ENCODE measurements at places on chromosomes 7 and 10.

DNA sequence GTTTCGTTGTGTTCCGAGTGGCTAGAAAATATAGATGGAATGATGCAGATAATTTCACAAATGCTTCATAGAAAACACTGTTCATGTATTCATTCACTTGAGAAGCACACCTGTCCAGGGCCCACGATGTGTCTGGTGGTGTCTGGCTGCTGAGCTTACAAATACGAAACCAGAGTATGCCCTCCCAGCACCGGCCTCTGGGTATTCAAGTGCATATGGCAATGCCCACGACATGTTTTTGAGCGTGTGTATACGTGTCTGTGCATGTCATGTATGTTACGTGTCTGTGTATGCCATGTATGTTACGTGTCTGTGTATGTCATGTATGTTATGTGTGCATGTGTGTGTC is 37.9 kb downstream of the IL2RA start:
- no peak for DNase-seq

DNA sequence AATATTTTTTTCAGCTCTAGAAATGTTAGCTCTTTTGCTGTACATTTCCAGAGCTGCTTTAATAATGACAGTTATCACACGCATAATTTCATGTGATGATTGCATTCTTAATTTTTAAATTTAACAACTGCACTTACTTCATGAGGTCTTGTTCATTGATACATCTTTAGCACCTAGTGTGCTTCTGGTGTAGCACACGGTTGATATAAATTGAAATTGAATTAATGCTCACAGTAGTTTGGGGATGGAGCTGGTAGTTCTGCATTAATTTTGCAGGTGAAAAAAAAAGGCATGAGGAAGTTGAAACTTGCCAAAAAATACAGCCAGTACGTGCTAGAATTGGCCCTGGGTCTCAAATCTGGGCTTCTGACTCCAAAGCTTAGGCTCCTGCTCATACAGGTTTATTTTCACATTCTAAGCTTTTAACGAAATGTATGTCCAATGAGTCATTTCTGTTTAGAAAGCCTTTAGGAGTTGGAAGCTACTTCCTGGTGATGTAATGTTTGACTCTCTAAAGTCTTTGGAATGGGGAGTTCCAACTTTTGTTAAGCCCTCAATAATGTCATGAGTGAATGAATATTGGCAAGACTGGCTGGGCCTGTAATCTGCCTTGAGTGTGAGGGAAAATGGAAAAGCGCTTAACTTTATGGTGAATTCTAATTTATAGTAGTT is 62.5 kb downstream of the DAGLB start:
- DNase-seq = peak; percentile 67

GRCh38 chr7:43038254-43038653 is 74.2 kb upstream of the HECW1 start:
- DNase-seq = no peak

- no peak for DNase-seq
Observed at GRCh38 chr7:26512737-26513136, 221.1 kb downstream of the SNX10 start.

DNA sequence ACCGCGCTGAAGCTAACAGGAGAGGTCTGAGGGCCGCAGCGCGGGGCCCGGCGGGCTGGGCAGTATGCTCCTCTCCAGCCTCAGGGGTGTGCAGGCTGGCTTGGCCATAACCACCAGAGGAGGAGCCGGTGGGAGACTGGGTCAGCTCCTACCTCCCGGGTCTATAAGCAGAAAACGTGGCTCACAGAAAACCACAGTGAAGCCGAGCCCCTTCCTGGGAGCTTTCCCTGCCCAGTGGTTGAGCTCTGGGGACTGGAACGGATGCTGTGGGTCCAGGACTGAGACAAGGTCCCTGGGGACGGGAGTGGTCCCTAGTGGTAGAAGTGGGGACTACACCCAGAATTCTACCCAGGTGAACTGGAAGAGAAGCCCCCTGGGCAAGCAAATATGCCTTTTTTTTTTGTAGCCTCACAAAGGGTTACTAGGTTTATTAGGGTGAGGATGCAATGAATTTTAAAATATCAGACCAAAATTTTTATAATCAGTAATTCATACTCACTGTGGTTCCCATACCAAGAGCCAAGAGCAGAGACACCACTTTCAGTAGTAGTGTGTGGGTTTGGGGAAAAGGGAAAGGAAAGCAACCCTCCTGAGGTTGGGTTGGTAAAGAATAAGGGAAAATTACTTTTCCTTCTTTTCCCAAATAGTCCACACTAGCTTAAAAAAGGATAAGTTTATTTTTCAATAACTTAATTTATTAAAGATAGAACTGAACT is 67.9 kb upstream of the PRKCQ start:
- DNase-seq = peak; percentile 17

DNA sequence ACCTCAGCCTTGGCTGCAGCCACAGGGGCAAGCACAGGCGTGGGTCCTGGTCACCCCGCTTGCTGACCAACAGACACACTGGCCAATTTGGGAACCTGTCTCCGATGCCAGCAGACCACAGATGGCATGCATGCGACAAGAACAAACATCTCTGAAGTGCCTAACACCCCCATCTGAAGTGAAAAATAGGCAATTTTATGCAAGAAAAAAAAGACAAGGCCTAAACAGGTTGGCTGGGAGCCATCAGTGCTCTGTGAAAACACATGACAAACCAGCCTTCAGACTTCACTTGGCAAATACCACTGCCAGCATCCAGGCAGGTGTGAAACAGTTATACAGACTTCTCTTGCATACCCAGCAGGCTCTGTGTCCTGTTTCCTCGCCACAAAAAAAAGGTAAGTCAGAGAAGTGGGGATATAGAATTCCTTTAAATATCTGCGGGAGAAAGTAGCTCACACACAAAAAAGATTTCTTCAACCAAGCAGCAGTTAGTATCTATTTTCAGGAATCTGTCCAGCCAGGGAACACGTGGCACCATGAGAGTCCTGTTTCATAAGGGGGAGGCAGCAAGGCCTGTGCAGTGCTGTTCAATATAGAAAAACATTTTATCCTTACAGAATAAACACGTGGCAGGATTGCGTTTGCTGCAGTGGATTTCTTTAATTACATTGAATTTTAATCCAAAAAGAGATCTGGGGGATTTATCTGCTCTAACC is 293.4 kb upstream of the MKLN1 start:
- no peak for DNase-seq

DNA sequence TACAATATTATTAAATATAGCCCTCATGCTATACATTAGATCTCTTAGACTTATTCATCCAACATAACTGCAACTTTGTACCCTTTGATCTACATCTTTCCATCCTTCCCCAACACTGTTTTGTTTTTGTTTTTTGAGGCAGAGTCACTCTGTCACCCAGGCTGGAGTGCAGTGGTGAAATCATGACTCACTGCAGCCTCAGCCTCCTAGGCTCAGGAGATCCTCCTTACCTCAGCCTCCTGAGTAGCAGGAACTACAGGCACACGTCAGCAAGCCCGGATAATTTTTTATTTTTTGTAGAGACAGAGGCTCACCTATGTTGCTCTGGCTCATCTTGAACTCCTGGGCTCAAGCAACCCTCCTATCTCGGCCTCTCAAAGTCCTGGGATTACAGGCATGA is 53.3 kb downstream of the NT5C2 start:
- peak; percentile 3 for DNase-seq

DNA sequence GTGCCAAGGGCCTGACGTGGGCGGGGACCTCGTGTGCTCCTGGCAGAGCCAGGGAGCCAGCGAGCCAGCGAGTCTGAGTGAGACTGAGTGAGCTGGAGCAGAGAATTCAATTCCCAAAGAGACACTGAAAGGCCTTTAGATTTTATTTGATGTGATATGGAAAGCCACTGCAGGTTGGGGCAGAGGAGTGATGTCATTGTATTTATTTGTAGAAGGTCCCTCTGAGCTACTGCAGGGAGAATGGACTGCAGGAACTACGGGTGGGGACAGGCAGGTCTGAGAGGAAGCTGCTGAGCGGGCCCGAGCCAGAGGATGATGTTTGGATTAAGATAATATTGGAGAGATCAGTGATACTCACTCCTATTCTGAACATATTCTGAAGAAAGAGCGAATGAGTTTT is 445.8 kb upstream of the ANKRD30A start:
- DNase-seq = no peak

GRCh38 chr7:56199639-56200038 is 83.4 kb upstream of the NUPR2 start:
- no peak for DNase-seq

DNA sequence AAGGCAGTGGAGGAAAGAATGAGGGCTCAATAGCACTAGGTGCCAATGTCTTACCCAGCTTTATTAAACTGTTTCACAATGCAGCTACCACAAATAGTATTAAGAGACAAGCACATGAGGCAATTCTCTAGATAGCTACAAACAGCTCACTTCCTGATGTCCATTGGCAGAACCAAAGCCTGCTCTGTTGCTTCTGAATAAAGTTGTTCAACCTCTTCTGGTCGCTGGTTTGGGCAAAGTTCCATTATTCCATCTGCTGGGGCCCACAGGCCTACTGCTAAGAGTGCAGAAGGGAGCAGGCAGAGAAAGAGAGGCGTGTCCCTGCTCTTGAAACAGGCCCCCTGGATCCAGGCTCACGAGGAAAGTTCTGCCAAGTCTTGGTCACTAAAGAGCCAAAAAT is 173.9 kb downstream of the ZNF438 start:
- peak; percentile 27 for DNase-seq

GRCh38 chr10:74634995-74635536 is 191.3 kb upstream of the KAT6B start:
- DNase-seq = no peak

- no peak for DNase-seq
Observed at GRCh38 chr7:96097835-96098234, 224.1 kb downstream of the SLC25A13 start.

- DNase-seq = no peak
Observed at GRCh38 chr10:97682042-97682441, 5.0 kb downstream of the AVPI1 start.

DNA sequence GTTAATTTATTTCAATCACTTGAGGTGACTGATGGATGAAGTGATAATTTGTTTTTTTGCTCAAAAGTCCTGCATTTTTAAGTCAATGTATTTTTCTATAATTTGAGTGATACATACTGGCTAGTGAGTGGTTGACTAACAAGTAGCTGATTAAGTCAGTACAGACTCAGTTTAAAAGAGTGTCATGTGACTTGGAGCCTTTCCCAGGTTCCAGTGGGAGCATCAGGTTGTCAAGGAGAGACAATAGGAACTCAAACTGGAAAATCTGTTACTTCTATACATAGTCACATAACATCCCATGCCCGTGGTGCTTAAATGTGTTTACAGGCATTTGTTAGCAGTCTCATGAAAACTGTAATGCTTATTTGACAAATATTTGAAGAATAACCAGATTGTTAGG is 154.7 kb downstream of the ANK3 start:
- no peak for DNase-seq

DNA sequence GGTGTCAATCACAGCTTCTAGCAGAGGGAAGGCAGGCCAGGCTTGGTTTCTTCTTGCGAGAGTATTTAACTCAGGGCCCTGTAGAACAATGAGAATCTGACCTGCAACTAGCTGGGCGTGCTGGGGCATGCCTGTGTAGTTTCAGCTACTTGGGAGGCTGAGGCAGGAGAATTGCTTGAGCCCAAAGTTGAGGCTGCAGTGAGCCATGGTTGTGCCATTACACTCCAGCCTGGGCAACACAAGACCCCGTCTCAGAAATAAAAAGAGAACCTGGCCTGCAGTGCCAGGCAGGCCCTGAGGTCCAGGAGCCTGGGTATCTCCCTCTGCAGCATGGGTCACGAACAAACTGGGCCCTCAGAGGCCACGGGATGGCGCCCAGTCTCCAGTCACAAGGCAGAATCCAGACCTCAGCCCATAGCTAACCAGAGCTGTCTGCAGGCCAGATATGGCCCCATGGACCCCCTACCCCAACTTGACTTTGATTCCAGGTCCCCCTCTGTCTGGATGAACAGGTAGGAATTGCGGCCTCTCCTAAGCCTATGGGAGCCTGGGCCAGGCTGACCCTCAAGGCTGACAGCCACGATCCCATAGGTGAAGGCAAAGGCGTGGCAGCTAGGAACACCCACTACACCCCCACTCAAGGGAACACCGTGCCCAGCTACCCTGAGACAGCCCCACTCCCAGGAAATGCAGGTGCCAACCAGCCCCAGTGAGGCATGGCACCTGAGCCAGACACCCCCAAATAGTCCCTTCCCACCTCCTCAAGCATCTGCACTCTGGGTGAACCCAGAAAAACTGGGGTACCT is 102.7 kb upstream of the TNRC18 start:
- peak; percentile 25 for DNase-seq

DNA sequence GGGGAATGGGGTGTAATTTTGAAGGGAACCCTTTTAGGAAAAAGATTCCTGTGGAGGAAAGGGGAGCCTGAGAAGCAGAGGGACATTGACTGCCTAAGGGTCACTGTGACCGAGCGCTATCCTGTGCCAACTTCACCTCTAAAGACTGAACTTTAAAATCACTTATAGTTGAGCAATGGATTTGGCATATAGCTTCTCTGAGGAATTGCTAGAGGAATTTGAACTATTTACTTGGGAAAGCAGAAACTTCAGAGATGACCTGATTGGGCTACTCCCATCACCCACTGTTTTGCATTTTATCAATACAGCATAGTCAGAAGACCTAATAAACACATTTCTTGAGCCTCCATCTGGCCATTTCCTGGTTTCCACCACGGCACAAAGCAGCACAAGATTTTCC is 23.7 kb upstream of the WNT16 start:
- no peak for DNase-seq

GRCh38 chr10:22250897-22251660 is 33.3 kb upstream of the EBLN1 start:
- DNase-seq = peak; percentile 62

GRCh38 chr7:73696372-73696771 is 13.0 kb downstream of the BUD23 start:
- no peak for DNase-seq

DNA sequence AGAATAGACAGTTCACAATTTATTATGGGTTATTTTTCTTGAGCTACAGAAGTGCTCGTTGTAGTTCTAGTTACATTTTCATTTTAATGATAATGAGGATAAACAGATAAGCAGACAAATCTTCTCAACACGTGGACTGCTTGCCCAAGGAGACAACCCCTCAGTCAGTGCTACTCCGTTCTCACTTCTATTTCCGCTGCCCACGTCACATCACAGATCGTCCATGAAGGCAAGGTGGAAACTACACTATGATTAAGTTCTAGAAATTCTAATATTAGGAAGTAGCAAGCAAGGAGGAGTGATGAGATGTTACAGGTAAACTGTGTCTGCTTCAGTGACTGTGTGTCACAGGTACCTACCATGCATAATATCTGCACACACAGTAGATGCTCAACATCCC is 210.5 kb downstream of the CHCHD3 start:
- no peak for DNase-seq

GRCh38 chr7:11332186-11332864 is 358.7 kb downstream of the PHF14 start:
- no peak for DNase-seq

GRCh38 chr10:22314852-22315251 is 1.3 kb upstream of the COMMD3 start:
- DNase-seq = no peak

- no peak for DNase-seq
Observed at GRCh38 chr10:89427629-89428028, 13.3 kb downstream of the IFIT5 start.

GRCh38 chr7:34851431-34851830 is 185.9 kb downstream of the DPY19L1 start:
- DNase-seq = no peak
